ENCODE measurements at places on chromosomes 12 and 14.

DNA sequence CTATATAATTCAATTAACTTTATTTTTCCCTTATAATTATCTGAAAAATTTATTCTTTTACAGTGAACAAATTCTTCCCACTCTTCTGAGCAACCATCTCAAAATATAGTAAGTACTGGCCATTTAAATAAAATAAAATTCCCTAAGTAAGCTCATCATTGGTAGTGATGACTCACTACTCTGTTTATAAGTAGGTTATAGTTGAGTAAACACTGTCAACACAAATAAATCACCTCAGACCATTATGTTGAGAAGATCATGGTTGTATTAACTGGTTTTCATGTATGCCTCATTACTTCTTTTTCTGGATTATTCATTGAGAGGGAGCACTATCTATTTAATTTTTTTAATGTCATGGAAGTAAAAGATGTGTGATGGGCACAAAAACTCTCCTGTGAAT is 220.5 kb downstream of the SEC23A start:
- DNase-seq = no peak

GRCh38 chr12:89546151-89546550 is 20.3 kb upstream of the POC1B start:
- DNase-seq = no peak

DNA sequence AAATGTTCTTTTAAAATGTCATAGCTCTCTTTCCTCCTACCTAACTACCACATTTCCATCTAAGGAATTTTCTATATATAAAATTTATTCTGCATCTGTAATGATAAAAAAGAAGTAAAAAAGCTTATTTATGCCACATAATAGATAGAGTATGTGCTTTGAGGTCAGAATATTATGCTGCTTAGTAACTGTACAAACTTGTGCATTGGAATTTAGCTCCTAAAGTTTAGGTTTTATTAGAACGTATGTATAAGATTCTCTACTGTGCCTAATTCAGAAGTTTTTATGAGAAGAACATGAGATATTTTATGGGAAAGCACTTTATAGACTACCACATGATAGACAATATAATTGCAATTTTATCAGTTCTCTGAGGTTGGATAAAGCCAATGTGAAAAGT is 384.6 kb downstream of the SLC16A7 start:
- no peak for DNase-seq

DNA sequence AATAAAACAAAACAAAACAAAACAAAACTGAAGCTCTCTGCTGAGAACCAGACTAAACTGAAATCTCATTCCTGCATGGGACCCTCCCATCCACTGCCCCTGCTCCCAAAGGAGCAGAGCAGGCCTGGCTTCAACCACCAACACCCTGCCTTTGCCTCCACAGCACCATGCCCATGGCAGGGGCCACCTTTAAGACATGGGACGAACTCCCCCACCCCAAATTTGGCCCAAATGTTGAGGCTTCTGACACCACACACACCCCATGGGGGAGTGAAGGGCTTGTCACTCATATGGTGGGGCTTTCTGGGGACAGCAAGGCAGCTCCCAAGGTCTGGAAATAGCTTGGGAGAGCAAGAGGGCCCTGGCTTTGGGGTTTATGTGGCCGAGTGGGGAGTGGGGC is 177.2 kb downstream of the KIF26A start:
- no peak for DNase-seq

- DNase-seq = no peak
Measured at GRCh38 chr12:119154435-119154818, 24.3 kb upstream of the HSPB8 start.

- DNase-seq = no peak
Measured at GRCh38 chr12:41053046-41053445, 135.1 kb upstream of the PDZRN4 start.

GRCh38 chr12:85679296-85679695 is 156.9 kb downstream of the RASSF9 start:
- no peak for DNase-seq

GRCh38 chr12:131445184-131445774 is 265.6 kb upstream of the SFSWAP start:
- DNase-seq = no peak

- no peak for DNase-seq
Measured at GRCh38 chr14:56221382-56222128, 103.3 kb downstream of the PELI2 start.

DNA sequence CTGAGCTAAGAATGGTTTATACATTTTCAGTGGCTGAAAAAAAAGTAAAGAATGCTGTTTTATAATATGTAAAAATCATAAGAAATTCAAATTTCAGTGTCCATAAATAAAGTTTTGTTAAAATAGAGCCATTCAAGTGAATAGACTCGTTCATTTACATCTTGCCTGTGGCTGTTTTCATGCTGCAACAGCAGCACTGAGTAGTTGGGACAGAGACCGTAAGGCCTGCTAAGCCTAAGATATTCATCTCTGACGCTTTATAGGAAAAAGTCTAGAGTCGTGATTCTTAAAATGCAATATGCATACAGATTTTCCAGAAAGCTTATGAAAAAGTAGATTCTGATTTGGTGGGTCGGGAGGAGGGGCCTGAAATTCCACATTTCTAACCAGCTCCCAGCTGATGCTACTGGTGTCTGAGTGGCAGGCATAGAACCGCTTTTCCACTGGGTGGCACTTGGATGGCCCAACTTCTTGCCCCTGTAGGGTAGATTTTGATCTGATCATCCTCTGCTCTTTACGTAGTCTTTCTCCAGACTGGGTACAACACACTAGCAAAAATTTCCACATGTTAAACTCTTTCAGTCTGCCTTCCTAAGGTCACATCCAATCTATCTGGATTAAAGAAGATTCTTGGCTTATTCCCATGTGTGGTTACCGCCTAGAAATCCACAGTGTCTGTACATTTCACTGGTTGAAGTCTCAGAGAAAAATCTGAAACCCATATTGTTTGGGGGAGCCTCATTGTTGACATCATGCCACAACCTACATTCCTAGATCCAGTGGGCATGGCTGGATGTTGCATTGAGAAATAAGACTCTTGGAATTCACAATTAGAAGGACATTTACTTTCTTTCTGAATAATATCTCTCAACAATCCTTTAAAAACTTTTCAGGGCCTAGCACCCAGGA is 151.2 kb downstream of the C12orf75 start:
- DNase-seq = no peak

GRCh38 chr12:129941618-129942017 is 37.8 kb upstream of the TMEM132D start:
- DNase-seq = no peak

DNA sequence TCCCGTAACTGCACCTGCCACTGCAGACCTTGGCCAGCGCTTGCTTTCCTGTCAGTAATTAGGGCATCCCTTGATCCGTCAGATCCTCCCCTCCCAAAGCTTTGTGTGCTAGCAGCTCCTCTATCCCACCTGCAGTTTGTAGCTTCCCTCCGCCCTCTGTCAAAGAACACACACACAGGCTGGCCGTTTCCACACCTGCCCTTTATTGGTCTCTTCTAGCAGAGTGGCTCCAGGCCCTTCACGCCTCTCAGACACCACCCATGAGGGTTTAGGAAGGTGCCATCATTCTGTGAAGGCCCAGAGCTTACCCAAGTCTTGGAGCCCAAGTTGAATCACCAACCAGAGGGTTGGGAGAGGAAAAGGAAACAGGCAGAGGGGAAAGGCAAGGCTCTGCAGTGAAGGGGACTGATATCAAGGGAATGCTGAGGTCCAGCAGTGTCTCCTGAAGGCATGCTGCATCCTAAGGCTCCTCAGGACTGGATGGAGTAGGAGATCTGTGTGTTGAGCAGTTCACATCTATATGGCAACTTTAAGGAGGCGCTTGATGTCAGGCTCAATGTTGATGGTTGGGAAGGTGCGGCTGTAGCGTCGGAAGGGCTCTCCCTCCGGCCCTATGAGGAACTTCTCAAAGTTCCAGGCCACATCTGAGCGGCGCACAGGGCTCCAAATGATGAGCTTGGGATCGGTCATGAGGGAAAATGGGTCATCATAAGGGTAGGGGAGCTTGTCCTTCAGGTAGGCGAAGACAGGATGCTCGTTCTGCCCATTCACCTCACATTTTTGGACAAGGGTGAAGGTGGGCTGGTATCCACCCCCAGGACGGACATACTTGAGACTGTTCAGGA is 3.4 kb downstream of the GPX2 start:
- no peak for DNase-seq

DNA sequence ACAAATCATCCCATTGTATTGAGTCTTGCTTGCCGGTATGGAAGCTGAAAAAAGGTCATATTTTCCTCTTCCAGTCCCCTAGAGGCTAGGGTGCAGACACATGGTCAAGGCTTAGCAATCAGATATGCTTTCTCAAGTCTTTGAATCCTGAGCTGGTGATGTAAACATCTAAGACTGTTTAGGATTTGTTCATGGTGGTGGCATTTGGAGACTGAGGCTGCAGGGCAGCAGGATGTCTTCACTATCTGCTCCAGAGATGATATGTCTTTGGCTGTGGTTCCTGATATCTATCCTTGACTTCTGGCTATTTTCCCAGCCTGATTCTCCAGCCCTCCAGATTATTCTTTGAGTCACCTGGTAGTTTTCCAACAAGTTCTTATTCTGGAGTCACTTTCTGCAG is 50.5 kb upstream of the DACT1 start:
- no peak for DNase-seq

DNA sequence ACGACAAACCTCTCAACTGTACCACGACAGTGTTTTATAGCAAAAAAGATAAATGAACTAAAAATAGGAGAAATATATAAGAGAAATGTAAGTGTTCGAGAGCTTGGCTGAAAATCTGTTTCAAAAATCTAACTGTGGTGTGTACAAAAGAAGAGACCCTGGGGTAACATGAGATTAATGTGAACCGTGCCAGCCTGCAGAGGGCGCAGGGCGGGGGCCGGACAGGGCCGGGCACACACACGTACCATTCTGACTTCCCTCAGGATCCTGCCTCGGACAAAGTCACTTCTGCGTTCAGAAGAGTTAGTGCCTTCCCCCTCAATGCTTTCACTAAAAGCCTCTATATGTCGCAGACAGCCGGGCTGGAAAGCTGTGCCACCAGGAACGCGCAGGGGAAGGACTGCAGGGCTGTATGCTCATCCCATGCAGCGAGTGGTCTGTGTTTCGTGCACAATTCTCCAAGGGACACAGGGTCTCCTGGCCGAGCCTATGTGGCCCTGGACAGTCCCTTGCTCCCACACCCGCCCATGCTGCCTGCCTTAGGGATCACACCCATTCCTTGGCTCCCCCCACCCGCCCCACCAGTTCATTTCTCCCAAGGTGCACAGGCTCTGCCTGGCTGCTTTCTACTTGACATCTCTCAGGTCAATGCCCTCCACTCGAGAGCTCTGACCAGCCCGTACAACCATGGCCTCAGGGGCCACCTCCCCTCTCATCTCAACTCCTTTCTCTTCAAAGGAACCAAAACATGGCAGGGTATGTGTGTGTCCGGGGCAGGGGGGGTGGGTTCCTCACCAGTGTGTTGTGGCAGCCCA is 8.5 kb downstream of the CDCA4 start:
- DNase-seq = no peak

GRCh38 chr12:65765436-65765813 is 58.9 kb upstream of the HMGA2 start:
- DNase-seq = no peak

DNA sequence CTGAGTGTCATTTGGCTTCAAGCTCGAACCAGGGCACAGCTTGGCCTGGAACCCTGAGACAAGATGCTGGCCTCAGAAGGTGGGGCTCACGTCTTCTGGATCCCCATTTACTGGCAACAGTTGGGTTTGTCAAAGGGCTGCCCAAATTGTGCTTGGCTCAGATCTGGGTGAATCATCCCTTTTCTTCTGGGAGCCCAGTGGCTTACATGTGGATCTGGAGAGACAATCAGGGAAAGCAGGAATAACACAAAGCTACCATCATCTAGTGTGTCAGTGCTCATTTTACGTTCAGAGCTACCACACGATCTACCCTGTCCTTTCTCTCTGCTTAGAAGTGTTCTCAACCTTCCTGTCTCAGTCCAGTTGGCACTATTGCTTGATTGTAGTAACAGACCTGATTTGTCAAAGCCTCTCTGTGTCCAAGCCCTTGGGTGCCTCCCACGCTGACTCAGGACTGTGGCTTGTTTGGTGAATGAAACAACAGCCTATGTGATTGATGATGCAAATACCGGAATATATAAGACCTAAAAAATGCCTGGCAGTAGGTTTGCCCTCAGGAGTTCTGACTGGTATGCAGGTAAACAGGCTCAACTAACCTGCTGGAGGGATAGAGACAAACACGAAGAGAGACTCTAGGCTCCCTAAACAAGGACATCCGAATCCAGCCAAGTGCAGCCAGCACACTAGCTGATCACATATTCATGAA is 974.3 kb downstream of the VRK1 start:
- no peak for DNase-seq

- DNase-seq = no peak
Measured at GRCh38 chr12:38783304-38783703, 122.1 kb downstream of the CPNE8 start.

DNA sequence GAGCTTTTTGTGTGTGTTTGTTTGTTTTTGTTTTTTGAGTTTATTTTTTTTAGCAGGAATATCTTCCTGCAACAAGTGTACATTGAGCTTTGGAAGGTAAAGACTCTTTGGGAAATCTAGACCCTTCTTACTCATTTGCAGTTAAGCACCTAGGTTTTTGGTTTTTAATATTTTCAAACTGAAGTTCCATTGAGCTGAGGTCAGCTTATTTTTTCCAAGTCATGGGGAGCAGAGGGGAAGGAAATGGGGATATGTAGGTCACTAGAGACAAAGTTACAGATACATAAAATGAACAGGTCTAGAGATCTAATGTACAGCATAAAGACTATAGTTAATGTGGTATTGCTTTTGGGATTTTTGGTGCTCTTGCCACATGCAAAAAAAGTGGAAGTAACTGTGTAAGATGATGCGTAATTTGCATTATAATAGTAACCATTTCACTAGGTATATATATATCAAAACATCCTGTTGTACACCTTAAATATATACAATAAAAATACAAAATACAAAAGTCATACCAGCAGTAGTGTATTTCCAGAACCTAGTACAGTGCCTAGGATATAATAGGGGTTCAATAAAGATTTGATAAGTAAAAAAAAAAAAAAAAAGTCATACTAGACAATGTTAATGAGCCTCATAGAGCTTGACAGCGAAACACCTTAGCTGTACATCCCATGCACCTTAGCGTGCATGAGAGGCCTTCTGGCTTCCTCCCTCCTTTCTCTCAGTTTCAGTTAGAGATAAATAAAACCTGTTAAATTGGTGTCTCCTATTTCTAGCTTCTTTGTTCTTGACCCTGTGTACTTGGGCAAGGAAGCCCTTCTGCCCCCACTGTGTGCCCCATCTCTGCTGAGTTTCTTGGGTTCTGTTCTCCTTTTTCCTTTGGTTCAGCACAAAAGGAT is 22.7 kb downstream of the CGRRF1 start:
- DNase-seq = no peak
